ENCODE measurements at places on chromosomes 6 and 20. TPM values are rescaled to one million over a fixed set of nuclear protein-coding genes. Genes with fewer than 3 reads are reported as not detected.

- no peak for DNase-seq
Measured at GRCh38 chr6:118632359-118632758, 19.0 kb downstream of the CEP85L start.

GRCh38 chr6:111794300-111794699, 79.0 kb downstream of the FYN start:
- DNase-seq = no peak

DNA sequence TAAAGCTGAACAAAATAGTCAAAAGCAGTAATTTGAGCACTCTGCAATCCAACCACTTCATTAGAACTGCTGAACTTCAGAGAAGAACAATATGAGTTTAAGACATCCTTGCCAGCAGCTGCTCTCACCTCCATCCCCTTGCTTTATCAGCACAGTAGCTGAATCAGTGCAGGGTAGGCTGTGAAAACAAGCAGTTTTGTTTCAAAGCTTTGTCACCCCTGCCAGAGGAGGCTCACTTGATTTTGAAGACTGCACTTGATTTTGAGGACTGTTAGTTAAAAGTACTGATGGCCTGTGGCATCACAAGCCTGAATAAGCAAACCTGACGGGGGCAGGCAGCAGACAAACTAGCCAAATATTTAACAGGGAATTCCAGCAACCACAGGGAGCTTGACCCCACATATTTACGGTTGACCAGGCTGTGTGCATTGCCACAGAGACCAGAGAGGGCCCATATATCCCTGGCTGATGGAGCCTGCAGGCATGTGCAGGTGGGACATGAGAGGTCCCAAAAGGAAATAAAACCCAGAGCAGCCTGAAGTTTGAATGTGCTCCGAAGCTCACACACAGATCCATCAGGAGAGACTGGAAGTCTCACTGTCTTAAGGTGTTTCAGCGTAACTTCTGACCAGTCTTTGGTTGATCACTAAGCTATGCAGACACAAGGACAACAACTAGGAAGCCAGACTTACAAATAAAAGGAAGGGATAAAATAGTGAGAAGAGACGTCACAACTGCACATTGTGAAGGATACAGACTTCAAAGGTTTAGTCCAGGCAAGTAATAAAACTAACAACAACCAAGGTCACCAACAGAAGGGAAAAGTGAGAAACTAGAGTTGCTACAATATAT, 97.4 kb downstream of the PDSS2 start:
- DNase-seq = no peak

DNA sequence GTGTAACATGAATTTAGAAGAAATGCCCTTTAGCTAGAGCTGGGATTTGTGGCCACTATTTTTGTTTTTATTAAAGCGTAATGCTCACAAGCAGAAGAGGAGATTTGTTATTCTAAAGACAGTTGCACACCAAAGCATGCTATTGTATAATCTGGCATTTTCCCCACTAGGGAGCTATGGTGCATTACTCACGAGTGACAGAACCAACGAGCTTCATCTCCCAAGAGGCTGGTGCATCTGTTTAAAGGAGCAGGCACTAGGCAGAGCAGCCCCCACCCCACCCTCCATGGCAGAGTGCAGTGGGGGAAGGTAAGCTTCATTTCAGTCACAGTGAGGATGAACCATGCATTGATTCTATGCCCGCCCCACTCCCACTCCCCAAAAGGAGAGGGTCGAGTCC, 287.3 kb upstream of the TSHZ2 start:
- DNase-seq = no peak

DNA sequence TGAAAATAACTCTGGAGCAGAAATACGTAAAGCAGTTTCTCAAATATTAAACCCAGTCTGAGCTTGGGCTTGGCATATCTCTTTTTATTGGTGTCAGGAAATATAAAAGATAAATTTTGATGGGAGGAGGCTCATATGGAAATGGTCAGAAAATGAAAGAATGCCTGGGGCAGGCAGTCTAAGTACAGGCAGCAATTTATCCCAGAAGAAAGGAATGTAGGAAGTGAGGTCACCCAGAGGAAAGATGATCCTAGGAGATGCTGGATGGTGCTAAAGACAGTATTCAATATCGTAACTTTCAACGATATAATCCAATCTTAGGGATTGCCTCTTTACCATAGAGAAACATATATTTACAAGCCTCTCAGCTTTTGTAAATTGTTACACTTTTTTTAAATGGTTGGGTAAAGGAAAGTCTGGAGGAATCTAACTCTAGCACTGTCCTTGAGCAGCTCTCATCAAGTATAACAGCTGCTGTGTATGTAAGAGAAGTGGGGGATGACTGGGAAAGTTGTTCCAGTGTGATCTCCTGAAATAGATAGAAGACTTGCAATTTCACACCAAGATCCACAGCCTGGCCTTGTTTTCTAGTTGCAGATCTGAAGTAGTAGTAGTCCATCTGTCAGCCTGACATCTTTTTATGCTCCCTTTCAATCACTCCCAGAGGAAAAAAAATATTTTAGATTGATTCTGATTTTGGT, 256.9 kb upstream of the SASH1 start:
- DNase-seq = no peak

DNA sequence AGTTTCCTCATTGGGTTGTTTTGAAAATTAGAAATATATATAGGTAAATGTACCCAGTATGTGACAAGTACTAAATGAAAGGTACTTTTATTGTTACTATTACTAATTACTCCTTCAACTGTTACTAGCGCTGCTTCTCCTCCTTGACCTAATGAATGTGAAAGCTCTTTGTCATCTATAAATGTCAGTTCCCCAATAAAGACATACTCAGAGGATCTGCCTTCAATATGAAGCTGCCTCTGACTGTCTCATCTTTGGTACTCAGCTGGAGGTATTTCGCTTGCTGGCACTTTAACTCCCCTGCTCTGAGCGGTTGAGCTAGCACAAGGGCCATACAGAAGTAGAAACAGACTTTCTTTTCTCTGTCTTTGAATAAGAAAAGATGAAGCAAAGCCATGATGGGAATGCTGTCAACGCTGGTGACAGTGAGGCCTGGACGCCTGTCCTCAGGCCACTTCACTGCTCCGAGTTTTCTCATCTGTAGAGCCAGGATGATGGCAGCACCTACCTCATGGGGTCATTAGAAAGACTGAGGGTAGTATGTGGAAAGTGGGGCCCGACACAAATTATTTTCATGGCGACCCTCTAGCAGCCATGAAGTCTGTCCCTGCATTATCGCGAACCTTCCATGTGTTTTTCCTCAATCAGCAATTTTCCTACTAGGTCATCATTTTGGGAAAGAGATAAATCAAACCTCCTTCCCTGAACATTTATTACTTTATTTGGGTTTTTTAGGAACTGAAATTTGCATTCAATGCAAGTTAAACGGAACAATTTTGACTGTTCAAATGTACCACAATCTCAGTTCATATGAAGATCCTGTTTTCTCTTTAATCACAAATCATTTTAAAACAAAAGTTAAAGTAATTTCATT, 55.9 kb upstream of the SNX9 start:
- no peak for DNase-seq

DNA sequence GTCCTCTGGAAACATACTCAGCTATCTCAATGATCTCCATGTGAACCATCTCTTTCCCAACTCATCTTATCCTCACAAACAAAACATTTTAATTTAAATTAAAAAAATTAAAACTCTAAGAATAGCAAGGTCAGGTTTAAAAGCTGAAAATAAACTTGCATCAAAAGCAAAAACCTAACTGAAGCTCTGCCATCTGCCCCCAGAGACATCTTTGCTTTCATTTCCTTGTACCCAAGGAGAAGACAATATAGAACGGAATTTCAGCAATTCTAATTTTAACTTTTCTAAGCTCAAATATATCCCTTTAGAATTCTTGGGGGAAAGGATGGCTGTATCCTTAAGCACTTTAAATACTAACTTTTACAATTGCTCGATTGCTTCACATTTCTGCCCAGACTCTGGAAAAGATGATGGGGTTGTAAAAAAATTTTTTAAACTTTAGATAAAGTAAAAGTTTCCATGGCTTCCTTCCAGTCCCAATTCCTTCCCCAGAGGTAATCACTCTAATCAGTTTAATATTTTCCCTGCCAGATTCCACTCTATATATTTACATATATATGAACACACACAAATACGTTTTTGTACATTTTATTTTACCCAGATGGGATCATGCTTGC, 69.2 kb upstream of the SMIM29 start:
- no peak for DNase-seq

DNA sequence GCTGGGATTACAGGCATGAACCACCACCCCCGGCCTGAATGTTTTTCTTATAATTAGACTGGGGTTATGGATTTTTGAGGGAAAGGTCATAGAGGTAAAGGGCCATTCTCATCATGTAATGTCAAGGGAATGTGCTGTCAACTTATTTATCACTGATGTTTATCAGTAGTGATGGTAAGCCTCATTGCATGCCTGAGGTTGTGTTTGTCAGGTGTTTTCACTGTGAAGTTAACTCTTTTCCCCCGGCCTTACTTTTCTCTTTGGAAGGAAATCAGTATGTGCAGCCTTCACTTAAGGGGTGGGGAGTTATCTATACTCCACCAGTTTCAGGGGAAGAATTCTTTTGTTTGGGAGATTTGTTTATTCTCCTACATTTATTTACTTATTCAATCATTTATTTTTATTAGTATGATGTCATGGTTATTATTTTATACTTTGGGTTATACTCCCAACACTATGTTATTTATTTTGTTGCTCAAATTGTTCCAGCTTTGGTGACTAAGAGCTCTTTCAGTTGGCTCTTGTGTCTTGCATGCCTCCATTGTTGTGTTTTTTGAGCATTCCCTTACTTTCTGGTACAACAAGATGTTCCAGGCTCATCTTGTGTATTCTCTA, 2.8 kb upstream of the SLC17A5 start:
- no peak for DNase-seq

DNA sequence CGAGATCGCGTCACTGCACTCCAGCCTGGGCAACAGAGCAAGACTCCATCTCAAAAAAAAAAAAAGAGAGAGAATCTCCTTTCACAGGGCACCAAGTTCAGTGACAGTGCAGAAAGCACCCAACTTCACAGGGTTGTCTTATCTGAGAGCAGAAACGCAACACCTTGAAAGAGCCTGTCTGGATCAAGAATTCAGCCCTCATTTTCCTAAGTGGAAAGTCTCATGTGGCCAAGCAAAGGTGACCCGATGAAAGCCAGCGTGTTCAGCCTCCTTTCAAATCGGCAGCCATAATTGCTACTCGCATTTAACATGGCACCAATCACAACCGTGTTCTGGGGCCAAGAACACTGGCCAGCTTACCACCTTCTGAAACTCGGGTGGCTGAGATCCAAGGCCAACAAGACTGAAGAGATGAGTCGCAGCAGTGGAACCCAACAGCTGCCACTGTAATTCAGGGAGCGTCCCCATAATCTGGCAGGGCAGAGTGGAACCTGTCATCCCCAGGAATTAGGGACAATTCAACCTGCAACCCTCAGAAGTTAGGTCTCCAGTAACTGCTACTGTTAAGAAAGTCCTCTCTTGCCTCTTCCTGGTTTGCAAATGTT, 536.7 kb upstream of the JARID2 start:
- DNase-seq = no peak

GRCh38 chr6:123417535-123417934, 219.2 kb downstream of the TRDN start:
- DNase-seq = no peak

DNA sequence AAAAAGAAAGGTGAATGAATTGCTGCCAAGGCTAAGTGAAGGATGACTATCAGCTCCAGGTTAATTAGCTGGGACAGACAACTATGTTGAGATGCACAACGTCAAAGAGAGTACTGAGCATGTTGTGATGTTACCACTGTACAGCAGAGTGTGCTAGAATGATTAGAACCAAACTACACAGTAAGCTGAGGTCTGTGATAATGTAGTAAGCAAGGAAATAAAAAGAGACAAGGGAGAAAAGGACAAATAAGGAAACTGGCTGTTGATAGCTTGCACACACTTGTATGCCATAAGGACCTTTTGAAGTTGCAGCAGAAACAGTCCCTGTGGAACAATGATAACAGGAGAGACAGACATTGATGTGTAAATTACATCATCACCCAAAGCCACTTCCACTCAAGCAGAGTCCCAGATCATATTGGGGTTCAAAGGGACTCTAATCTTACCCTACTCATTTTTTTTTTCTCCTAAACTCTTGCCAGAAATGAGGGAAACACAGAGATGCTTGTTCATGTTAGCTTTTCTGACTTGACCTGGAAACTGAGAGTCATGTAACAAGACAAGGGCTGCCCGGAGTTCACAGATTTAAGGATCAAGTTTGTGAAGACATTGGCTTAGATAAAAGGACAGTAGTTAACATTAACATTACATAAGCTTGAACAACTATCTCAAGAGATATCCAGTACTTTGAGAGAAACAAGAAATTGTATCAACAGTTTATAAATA, 189.9 kb downstream of the CENPW start:
- no peak for DNase-seq

TFAP2D gene
- not detected for total RNA-seq

DEFB126 gene
- not detected for total RNA-seq

PTPRT gene
- total RNA-seq = not detected

TSBP1 gene
- not detected for total RNA-seq
